IPS DF 6.9 (cell line): ENCODE measurements at places on chromosomes 2 and 18.

DNA sequence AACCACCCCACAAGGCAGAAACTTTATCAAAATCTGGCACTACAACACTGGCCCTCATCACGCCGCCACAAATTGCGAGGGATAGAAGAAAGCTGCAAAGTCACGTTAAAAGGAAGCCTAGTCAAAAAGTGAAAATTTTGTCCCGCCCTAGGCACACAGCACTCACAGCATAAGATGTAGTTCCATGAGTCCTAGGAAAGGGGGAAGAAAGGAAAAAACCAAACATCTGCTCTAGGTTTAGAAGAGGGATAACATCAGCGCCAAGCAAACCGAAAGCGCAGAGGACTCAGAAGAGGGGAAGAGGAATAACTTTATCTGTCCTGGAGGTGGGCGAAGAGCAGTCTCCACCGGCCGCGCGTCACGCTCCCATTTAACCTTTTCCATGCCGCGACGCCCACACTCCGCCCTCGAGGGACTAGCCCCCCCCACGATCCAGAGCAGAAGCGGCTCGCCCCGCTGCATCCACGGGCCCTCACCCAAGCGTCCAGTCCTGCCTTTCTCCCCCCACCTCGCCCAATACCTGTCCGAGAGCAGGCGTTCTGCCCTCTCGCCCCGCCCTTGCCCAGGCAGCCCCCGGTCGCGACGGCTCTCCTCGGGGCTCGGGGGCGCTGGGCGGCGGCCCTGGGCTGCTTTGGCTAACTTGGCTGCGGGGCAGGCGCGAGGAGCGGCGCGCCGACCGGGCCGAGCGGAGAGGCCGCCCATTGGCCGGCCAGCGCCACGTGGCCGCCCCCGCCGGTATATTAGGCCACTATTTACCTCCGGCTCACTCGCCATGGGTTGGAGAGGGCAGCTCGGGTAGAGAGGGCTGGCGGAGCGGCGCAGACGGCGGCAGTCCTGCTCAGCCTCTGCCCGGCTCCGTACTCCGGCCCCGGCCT lies at the start of gene HOXD1:
Gene HOXD1 (plus strand): TSS at position 770 of the 875 bp plus-strand sequence. CDS start 134 bp downstream, outside the sequence.
- no peak for DNase-seq

- no peak for DNase-seq
These were observed 43.3 kb downstream of the EIF5B start for GRCh38 chr2:99380376-99381010.

DNA sequence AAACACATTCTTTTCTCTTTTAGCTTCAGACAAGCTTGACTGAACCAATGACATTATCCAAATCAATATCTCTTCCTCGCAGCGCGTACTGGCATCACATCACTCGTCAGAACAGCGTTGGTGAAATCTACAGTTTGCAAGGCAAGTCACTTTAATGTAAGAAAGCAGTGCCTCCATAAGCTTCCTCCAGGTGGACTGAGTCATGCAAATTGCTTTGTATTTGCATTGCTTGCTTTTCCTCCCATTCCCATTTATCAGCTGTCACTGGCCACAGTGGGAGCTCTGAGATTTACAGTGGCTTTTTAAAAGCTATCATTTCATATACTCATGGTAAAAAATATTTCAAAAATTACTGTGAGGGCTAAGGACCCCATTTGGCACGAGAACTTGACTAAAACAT lies 189.9 kb downstream of the CD226 start:
- peak; percentile 20 for DNase-seq

GRCh38 chr2:242043538-242044312 lies 174.2 kb downstream of the RTP5 start:
- DNase-seq: no peak

DNA sequence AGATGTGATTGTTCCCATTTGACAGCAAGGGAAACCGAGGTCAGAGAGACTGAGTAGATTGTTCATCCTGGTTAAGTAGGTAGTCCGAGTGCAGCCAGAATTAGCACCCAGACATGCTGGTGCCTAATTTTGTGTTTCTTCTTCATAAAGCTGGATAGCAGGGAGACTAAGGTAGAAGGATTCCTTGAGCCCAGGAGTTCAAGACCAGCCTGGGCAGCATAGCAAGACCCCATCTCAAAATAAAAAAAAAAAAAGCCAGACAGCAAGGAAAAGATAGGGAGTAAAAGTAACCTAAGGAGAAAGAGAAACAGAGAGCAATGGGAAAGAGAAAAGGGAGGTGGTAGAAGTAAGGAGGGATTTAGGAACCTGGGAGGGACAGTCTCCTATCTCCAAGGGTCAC lies 120.6 kb downstream of the PRKCE start:
- no peak for DNase-seq

DNA sequence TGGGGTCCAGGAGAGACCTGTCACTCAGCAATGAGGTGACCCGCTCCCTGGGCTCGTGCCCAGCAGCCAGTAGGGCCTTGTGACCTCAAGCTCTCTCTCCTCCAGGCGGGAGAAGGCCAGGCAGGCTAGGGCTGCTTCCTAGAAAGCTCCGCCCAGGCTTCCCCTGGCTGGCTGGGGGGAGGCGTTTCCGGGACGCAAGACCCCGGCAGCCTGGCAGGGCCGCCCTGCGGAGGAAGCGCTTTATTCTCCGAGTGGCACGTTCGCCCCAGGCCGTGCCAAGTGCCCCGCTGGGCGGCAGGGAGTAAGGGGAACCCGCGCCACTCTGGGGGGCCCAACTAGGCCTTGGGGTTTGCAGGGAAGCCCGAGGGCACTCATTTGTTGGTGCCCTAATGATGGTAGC lies 21.2 kb upstream of the EPAS1 start:
- no peak for DNase-seq
